Testis (tissue), 5 donors: ENCODE measurements at places on chromosomes 11 and 22.

GRCh38 chr11:83401506-83402225, 115.5 kb upstream of the CCDC90B start:
- H3K27ac ChIP-seq, result no peak overlapping the region
- no peaks in the 10 kb centered on the region for H3K36me3 ChIP-seq
- no peak for DNase-seq

DNA sequence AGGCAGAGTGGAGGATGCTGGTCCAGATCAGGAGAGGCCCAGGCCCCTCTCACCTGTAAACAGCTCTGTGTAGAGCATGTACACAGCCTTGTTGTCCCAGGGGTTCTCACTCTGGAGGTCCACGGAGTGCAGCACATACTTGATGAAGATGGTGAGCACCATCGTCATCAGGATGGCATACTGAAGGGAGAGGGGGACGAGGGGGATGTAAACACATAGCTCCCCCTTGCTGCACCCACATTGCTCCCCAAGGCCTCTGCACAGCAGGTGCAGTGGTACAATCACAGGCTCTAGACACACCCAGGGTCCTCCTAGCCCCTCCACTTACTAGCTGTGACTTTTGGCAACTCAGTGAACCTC, 2.9 kb downstream of the SYVN1 start:
- H3K4me3 ChIP-seq, result no peak overlapping the region
- H3K27me3 ChIP-seq, result no peaks in the 10 kb centered on the region
- no peak for DNase-seq
- H3K36me3 ChIP-seq, result no peaks in the 10 kb centered on the region

GRCh38 chr22:32341122-32341740, 16.4 kb upstream of the RFPL3 start:
- H3K36me3 ChIP-seq, result no peaks in the 10 kb centered on the region
- H3K27ac ChIP-seq, result no peak overlapping the region
- peaks cover 6% of the 10 kb centered on the region for H3K4me1 ChIP-seq
- peak; percentile 7 for DNase-seq

GRCh38 chr11:102849311-102849710, 5.9 kb upstream of the MMP3 start:
- no peak overlapping the region for H3K27ac ChIP-seq
- no peaks in the 10 kb centered on the region for H3K4me1 ChIP-seq
- DNase-seq, result no peak
- no peaks in the 10 kb centered on the region for H3K27me3 ChIP-seq
- no peaks in the 10 kb centered on the region for H3K36me3 ChIP-seq
- no peak overlapping the region for H3K4me3 ChIP-seq

- no peak overlapping the region for H3K4me3 ChIP-seq
Measured at GRCh38 chr11:111733611-111734088, 32.5 kb downstream of the PPP2R1B start.

GRCh38 chr11:132054822-132055221, 684.4 kb downstream of the NTM start:
- no peak overlapping the region for H3K4me3 ChIP-seq
- no peaks in the 10 kb centered on the region for H3K4me1 ChIP-seq
- H3K27ac ChIP-seq, result no peak overlapping the region
- no peaks in the 10 kb centered on the region for H3K36me3 ChIP-seq
- H3K27me3 ChIP-seq, result no peaks in the 10 kb centered on the region

- DNase-seq, result no peak
- H3K4me3 ChIP-seq, result peak overlapping the region; percentile 18
- no peaks in the 10 kb centered on the region for H3K36me3 ChIP-seq
- H3K4me1 ChIP-seq, result no peaks in the 10 kb centered on the region
- no peaks in the 10 kb centered on the region for H3K27me3 ChIP-seq
- H3K27ac ChIP-seq, result no peak overlapping the region
Measured at GRCh38 chr22:50697667-50698506, 25.3 kb downstream of the SHANK3 start.

DNA sequence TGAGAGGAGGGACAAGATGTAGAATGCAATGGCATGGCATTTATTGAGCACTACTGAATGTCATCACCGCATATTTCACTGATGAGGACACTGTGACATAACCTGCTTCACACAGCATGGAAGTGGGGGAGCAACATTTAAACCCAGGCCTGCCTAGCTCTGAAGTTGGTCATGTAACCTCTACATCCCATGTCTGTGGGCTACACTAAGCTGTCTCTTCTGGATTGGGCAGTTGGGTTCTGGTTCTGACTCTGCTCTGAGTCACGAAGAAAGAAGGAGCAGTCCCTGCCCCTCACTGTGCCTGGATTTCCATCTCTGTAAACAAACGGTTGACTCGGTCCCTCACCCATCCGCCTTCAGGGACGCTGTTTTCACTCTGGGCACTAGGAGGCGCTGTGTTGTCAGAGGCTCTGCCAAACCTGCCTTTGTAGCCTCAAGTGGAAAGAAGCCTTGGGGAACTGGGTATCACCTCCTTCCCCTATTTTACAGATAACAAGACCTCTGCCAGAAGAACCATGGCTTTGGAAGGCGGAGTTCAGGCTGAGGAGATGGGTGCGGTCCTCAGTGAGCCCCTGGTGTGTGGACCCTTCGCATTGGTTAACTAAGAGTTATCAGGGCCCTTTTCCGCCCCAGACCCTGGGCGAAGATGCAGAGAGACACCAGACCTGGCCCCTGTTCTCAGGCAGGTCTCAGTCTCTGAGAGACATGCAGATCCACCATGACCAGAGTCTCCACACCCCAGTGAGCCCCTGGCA, 12.7 kb upstream of the ARHGEF17 start:
- H3K4me3 ChIP-seq, result no peak overlapping the region
- H3K36me3 ChIP-seq, result no peaks in the 10 kb centered on the region
- peak; percentile 79 for DNase-seq
- H3K4me1 ChIP-seq, result no peaks in the 10 kb centered on the region
- no peaks in the 10 kb centered on the region for H3K27me3 ChIP-seq

GRCh38 chr11:30478923-30479322, 107.2 kb downstream of the MPPED2 start:
- H3K4me1 ChIP-seq, result no peaks in the 10 kb centered on the region
- H3K36me3 ChIP-seq, result no peaks in the 10 kb centered on the region
- H3K27me3 ChIP-seq, result no peaks in the 10 kb centered on the region
- H3K27ac ChIP-seq, result no peak overlapping the region
- no peak overlapping the region for H3K4me3 ChIP-seq
- peak; percentile 22 for DNase-seq

DNA sequence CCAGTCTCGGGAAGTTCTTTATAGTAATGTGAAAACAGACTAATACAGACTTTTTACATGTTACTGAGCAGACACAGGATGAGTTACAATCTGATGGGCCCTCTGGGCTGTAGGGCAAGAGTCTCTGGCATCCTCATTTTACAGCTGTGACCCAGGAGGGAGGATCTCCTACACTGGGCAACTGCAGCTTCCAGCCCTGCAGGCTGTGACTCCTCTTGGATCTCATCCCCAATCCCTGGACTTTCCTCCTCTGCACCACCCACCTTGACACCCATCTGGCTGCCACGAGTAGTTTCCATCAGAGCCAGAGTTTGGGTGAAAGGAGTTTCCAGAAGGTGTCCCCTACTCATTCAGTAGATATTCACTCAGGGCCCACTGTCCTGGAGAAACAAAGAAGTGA, 48.9 kb upstream of the MYEOV start:
- DNase-seq, result peak; percentile 1
- H3K4me1 ChIP-seq, result no peaks in the 10 kb centered on the region
- H3K4me3 ChIP-seq, result no peak overlapping the region
- no peak overlapping the region for H3K27ac ChIP-seq

DNA sequence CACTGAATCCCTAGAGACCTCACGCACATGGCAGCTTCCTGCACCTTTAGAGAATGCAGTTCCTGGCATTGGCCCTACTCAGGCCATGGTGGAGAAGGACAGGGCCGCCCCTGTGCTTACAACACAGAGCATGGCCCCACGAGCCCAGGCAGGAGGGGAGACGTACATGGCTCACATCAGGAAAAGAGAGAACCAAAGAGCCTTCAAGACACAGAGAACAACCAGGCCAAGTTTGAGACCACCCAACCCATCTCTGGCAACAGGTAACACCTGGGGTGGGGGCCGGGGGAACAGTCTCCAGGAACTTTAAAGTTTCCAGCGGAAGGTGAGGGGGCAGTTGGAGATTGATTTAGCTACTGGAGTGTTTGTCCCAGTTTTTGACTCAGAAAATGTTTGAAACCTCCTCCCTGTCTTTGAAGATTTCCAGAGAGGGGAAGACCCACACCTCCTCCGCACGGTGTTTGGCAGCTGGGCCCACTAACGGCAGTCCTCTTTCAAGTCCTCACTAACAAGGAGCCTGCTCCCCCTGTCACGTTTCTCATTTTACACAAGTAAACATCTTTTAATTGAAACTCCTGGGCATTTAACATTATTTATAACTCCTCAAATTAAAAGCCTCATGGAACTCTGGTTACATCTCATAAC, 1423.8 kb downstream of the TBC1D22A start:
- H3K27ac ChIP-seq, result no peak overlapping the region
- no peaks in the 10 kb centered on the region for H3K27me3 ChIP-seq
- H3K4me3 ChIP-seq, result no peak overlapping the region
- DNase-seq, result no peak
- H3K4me1 ChIP-seq, result no peaks in the 10 kb centered on the region
- H3K36me3 ChIP-seq, result no peaks in the 10 kb centered on the region

GRCh38 chr11:64305691-64306562, 603 bp downstream of the ESRRA start:
- H3K27ac ChIP-seq, result peak overlapping the region; percentile 55
- DNase-seq, result peak; percentile 72
- no peaks in the 10 kb centered on the region for H3K27me3 ChIP-seq
- peak overlapping the region; percentile 73 for H3K4me3 ChIP-seq
- H3K36me3 ChIP-seq, result no peaks in the 10 kb centered on the region

GRCh38 chr11:103395612-103396011, 286.4 kb downstream of the DYNC2H1 start:
- H3K27ac ChIP-seq, result no peak overlapping the region
- no peaks in the 10 kb centered on the region for H3K36me3 ChIP-seq
- H3K4me3 ChIP-seq, result no peak overlapping the region
- DNase-seq, result no peak

- H3K4me1 ChIP-seq, result no peaks in the 10 kb centered on the region
- no peak for DNase-seq
- no peaks in the 10 kb centered on the region for H3K27me3 ChIP-seq
- no peak overlapping the region for H3K27ac ChIP-seq
- H3K4me3 ChIP-seq, result no peak overlapping the region
Measured at GRCh38 chr11:20688761-20689160, 19.4 kb downstream of the NELL1 start.

- no peaks in the 10 kb centered on the region for H3K36me3 ChIP-seq
- H3K4me3 ChIP-seq, result no peak overlapping the region
- H3K4me1 ChIP-seq, result no peaks in the 10 kb centered on the region
- H3K27me3 ChIP-seq, result no peaks in the 10 kb centered on the region
- no peak overlapping the region for H3K27ac ChIP-seq
Measured at GRCh38 chr11:34448223-34448994, 9.7 kb downstream of the CAT start.

- H3K27me3 ChIP-seq, result no peaks in the 10 kb centered on the region
- no peak overlapping the region for H3K27ac ChIP-seq
- no peak for DNase-seq
Measured at GRCh38 chr11:2844996-2845395, 40.6 kb downstream of the CDKN1C start.

- peaks cover 9% of the 10 kb centered on the region for H3K4me1 ChIP-seq
- no peaks in the 10 kb centered on the region for H3K36me3 ChIP-seq
- peak overlapping the region; percentile 1 for H3K4me3 ChIP-seq
- no peaks in the 10 kb centered on the region for H3K27me3 ChIP-seq
- DNase-seq, result peak; percentile 74
Measured at GRCh38 chr22:42743501-42743991, 22.9 kb upstream of the A4GALT start.

DNA sequence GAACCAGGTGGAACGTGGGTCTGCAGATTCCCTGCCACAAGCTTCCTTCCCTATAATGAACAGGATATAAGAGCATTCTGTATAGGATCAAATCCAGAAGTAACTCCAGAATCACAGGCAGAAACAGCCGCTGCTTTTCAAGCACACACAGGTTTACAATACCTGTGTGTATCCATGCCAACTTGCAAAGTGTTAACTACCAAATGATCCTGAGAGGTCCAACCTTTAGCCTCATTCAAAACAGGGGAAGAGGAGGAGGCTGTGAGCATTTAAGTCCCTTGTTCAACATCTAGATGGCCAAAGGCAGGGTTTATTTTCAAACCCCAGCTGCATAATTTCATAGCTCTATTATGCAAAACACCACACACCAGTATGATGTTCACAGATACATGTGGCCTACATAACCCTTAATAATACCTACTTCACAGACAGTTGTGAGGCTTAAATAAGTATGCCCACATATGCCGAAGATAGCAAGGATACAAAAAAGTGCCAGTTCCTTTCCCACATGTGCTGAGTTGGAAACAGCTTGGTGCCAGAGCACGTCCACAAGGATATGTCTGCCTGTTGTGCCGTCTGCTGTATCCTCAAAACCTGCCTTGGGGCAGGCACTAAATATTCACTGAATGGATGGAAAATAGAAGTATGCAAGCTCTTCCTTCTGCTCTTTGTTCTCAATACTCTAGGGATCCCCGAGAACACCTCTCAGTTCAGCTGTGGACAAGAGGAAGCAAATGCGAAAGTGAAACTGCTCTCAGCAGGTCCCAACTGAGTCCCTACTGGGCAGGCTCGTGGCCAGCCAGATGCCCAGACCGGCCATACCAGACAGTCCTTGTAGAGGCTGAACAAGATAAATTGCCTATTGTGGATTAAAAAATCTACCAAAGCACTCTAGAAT, 66.8 kb downstream of the LARGE1 start:
- no peaks in the 10 kb centered on the region for H3K27me3 ChIP-seq
- peaks cover 6% of the 10 kb centered on the region for H3K4me1 ChIP-seq
- no peaks in the 10 kb centered on the region for H3K36me3 ChIP-seq
- H3K4me3 ChIP-seq, result peak overlapping the region; percentile 40
- H3K27ac ChIP-seq, result no peak overlapping the region

DNA sequence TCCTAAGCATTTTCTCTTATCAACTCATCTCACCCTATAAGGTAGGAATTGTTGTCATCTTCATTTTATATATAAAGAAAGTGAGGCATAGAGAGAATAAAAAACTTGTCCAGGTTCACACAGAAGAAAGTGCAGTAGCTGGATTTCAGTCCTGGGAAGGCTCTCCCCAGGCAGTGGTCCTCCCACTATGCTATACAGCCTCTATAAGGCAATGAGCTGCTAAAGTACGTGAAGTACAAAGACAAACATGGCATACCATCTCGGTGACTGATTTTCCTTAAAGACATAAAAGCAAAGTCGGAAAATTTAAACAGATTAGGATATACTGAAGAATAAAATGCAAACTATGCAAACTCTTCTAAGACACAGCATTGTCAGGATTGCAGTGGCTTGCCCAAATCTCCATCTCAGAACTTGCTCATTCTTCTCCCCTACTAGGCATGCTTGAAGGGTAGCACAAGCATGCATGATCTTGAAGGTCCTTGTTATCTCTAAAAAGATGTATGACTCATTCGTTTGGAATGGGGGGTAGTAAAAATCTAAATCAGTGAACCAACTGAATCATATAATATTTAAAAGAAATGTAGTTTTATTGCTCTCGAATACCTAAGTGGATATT, 97.8 kb upstream of the CSNK2A3 start:
- no peaks in the 10 kb centered on the region for H3K27me3 ChIP-seq
- no peaks in the 10 kb centered on the region for H3K36me3 ChIP-seq
- no peak overlapping the region for H3K27ac ChIP-seq
- DNase-seq, result no peak
- H3K4me1 ChIP-seq, result peaks cover 4% of the 10 kb centered on the region
- no peak overlapping the region for H3K4me3 ChIP-seq

GRCh38 chr11:28058333-28058732, 49.6 kb downstream of the KIF18A start:
- DNase-seq, result peak; percentile 28
- H3K27me3 ChIP-seq, result no peaks in the 10 kb centered on the region
- no peaks in the 10 kb centered on the region for H3K36me3 ChIP-seq
- no peaks in the 10 kb centered on the region for H3K4me1 ChIP-seq
- H3K4me3 ChIP-seq, result no peak overlapping the region
- H3K27ac ChIP-seq, result no peak overlapping the region
